ENCODE measurements at places on chromosomes 1 and 21. TPM values are rescaled to one million over a fixed set of nuclear protein-coding genes. Genes with fewer than 3 reads are reported as not detected.
A peak's percentile ranks its signal among the peaks of the same experiment; 100 is the strongest.

Gene AGT
- total RNA-seq = 1,596 TPM

DNA sequence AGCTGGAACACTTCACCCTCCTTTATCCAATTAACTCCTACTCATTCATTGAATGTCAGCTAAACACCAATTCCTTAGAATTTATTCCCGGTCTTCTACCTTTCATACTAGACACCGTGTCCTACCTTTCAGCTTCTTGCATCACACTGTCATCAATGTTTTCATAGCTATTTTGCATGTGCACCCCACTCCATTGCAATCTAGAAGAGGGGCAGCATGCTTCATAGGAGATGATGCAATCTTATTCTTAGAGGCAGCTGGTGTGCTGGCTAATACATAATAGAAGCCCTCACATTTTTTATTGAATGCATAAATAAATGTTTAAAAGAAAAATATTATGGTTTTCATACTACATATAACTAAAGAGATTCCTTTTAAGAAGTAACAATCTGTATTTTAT lies 123.6 kb downstream of the DSCAM start:
- DNase-seq = no peak

Gene CCDC27
- not detected for total RNA-seq

DNA sequence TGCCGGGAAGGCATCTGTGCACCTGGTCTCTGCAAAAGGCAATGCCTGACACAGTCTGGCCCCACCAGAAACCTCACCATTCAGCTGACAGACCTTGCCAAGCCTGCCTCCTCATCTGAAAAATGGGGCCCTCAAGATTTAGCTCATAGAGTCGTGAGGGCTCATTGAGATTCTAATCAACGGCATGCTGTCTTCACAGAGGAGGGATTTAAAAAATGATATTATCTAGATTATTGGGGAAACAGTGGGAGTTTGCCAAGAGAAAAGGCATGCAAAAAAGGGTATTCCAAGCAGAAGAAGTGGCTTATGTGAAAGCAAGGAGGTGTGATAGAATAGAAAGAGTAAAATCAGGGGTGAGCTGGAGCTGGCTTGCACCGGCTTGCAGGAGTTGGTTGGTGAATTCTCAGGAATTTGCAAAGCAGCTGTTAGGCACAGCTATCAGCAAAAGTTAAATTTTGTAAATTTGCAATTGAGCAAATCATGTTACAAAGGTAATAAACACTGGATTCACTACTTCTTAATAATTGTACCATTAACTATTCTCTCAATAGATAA lies 91.7 kb upstream of the WNT4 start:
- no peak for DNase-seq

Gene SLC2A5
- 0.08 TPM for total RNA-seq

GRCh38 chr1:229430761-229431283 lies 3.1 kb downstream of the ACTA1 start:
- DNase-seq = peak; percentile 66

- no peak for DNase-seq
Measured at GRCh38 chr1:11533790-11534787, 55.1 kb downstream of the DISP3 start.

Gene DDI2
- total RNA-seq = 70.8 TPM

Gene SNX7
- 9.6 TPM for total RNA-seq

DNA sequence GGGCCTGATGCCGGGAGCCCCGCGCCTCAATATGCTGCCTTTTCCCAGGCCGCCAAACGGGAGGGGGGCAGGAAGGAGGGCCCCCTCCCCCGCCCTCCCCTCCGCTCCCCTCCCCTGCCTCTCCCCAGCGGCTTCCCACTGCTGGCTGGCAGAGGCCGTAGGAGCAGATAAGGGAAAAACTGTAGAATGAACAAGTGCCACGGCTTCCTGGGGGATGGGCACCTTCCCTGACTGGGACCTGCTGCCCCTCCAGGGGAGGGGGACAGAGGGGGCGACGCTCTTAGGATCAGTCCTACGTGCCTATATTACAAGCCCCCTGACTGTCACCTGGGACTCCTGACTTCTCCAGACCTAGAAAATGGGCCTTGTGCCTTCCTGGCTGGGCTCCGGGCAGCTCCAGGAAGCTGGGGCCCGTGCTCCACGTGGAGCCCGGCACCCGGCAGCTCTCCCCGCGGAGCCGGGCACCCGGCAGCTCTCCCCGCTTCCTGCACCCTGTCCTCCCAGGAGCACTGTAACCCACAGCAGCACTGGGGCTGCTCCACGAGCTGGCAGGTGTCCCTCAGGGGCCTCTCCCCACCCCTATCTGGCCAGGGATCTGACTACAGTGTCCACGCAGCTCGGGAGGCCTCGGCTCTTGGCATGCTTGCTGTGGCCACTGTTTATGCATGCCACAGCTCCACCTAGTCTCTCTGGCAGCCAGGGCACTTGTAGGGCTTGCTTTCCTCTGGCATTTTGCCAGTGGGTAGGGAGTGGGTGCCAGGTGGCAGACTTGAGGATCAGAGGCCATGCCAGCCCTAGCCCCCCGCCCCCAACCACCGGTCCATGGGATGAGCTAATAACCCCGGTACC lies 674 bp upstream of the HES5 start:
- DNase-seq = no peak

DNA sequence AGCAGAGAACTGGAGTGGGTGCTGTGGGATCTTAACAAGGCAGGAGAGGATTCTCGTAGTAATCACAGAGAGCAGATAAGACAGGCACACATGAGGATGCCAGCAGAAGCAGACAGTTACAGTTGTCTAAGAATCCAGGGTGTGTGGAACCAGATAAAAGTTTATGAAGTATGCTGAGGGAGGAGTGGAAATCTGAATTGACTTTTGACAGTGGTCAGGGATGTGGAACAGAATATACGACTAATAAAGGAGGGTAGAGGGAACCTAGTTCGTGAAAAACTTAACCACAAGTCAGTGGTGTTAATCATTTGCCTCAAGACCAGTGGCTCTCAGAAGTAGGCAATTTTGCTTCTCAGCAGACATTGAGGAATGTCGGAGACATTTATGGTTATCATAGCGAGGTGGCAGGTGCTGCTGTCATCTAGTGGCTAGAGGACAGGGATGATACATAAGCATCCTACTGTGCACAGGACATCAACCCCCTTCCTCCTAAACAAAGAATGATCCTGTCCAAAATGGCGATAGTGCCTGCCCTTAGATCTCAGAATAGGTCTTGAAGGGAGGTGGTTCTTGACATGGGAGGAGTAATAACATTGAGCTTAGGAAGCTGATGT lies 3.0 kb downstream of the LRRC8D start:
- no peak for DNase-seq

Gene KIF17
- 1.7 TPM for total RNA-seq

- DNase-seq = no peak
Measured at GRCh38 chr21:41703857-41704501, 62.9 kb downstream of the RIPK4 start.

Gene CR2
- not detected for total RNA-seq

- no peak for DNase-seq
Measured at GRCh38 chr21:39696196-39696595, 48.8 kb upstream of the IGSF5 start.

- no peak for DNase-seq
Measured at GRCh38 chr1:185853739-185854138, 119.5 kb downstream of the HMCN1 start.

DNA sequence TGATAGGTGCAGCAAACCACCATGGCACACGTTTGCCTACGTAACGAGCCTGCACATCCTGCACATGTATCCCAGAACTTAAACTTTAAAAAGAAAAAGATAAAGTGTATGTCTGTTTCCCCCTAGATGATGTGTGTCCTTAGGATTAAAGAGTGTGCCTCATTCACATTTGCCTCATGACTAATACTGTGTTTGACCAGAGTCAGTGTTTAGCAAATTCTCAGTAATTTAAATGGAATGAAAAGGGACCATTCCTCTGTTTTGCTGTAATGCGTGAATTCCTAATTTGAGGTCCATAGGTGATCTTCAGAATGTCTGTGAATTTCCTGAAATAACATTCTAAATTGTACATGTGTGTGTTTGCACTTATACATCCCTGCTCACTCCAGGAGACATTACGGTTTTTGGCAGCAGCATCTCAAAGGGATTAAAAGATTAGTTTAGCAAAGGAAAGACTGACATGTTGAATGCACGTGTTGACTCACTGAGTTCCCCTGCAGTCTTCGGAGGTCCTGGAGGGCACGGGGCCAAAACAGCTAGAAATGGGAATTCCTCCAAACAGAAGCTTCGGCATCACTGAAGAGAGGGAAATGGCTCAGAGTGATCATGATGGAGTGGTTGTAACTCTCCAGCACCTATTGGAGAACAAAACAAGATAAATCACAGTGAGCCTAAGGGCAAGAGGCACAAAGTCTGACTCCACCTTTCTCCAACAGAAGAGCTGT lies 19.1 kb upstream of the SLC35F3 start:
- no peak for DNase-seq

GRCh38 chr1:205041001-205041715 lies 1.9 kb upstream of the CNTN2 start:
- DNase-seq = no peak

Gene ADPRS
- total RNA-seq = 10.4 TPM

Gene TTC24
- 0.14 TPM for total RNA-seq

DNA sequence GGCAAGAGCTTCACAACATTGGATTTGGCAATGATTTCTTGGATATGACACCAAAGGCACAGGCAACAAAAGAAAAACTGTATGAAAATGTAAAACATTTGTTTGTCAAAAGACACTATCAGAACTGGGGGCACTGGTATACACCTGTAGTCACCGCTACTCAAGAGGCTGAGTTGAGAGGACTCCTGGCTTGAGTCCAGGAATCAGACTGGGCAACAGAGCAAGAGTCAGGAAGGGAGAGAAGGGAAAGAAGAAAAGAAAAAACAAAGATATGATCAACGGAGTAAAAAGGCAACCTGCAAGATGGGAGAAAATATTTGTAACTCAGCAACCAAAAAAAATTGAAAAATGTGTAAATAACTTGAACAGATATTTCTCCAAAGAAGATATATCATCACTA lies 6.0 kb upstream of the TUT4 start:
- DNase-seq = no peak

GRCh38 chr1:15137809-15138208 lies 15.7 kb upstream of the TMEM51 start:
- no peak for DNase-seq

- no peak for DNase-seq
Measured at GRCh38 chr1:177596485-177596884, 373.4 kb downstream of the SEC16B start.

DNA sequence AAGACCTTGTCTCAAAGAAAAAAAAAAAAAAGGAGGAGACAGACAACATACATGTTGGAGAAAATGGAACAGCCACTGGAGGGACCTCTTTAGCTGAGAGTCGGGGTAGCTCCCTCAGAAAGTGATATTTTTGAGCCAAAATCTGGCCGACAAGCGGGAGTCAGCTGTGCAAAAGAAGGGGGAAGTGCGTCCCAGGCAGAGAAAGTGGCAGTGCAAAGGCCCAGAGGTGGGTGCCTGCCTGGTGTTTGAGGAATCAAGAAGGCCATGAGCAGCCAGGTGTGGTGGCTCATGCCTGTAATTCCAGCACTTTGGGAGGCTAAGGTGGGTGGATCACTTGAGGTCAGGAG lies 6.1 kb upstream of the CROCC start:
- no peak for DNase-seq

GRCh38 chr1:27423709-27424108 lies 31.3 kb downstream of the GPR3 start:
- no peak for DNase-seq

- DNase-seq = peak; percentile 33
Measured at GRCh38 chr1:239386453-239387303, at the start of gene CHRM3. CHRM3 (plus strand) TSS chr1:239386568; CDS start chr1:239907452, 520,884 bp downstream.

- DNase-seq = peak; percentile 83
Measured at GRCh38 chr1:31715087-31715872, 11.5 kb upstream of the COL16A1 start.

DNA sequence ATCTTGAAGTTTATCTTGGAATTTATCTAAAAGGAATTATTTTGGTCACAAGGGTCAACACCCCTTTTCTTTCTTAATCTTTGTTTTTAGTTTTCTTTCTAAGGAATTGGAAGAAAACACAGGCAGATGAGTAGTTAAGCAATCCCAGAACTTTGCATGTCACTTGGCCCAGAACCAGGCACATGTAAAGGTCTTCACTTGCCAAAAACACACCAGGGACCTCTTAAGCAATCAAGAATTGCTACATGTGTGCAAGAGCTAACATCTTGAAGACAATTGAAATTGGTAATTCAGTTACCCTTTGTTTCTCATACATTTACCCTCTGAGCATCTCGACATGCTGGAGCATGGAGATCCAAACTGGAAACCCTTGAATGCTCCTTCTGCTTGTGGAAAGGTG lies 114.2 kb downstream of the ZC3H11B start:
- no peak for DNase-seq

DNA sequence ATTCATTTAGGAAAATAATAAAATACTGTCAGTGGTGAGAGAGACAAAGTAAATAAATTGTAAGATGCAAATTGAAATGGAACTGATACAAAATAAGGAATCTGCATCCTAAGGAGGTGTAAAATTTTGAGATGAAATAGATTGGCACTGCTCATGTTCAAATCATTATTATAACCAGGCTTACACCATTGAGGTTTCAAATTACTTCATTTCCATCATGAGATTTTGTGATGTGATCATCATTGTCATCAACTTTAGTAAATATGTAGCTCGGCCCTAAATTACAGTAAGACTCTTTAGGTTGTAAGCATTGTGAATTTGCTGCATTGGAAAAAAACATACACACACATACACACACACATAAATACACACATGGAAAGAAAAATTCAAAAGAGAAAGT lies 123.4 kb downstream of the SDCCAG8 start:
- DNase-seq = no peak

DNA sequence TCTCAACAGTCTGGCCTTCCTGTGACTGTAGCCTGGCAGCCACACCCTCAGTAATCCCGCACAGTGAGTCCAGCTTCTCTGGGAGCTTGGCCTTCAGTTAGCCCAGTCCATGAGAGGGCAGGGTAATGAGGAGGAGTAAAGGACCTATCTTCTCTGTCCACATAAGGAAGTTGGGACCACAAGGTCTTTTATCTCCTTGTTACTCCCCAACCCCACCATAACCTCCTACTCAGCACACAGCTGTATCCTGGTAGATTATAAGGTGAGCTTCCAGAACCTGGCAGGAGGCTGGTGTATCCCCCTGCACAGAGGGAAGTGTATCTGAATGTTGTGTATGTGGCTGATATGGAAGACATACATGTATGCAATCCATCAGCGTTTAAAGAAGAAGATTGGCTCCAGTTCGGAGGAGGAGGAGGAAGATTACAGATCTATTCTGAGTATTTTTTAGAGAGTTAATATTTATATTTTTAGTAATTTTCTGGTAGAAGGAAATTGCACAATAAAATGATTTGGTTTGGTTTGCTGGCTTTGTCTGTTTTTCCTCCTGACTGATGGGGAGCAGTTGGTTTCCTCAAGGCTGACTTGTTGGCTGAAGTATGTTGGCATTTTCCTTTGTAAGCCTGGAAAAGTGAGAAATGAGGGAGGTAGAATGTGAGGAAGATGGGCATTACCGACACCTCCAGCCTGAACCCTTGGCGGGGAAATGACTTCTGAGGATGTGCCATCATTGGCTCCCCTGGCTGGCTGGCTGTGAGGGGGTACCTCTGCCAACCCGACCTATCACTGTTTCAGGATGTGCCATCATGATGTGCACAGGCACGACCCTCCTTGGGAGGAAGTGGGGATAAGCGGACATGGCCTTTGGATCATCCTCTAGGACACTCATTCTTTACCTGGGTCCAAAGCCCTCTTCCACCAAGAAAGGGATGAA lies 5.0 kb downstream of the C1orf226 start:
- DNase-seq = peak; percentile 9

GRCh38 chr1:117613249-117613968 lies 7.6 kb downstream of the TENT5C start:
- no peak for DNase-seq

Measured in liver (tissue), 10 donors.